Activated CD4-positive, alpha-beta T cell treated with anti-CD3 and anti-CD28 coated beads for 1 hour (primary cell): ENCODE measurements at places on chromosomes 7 and 10.

DNA sequence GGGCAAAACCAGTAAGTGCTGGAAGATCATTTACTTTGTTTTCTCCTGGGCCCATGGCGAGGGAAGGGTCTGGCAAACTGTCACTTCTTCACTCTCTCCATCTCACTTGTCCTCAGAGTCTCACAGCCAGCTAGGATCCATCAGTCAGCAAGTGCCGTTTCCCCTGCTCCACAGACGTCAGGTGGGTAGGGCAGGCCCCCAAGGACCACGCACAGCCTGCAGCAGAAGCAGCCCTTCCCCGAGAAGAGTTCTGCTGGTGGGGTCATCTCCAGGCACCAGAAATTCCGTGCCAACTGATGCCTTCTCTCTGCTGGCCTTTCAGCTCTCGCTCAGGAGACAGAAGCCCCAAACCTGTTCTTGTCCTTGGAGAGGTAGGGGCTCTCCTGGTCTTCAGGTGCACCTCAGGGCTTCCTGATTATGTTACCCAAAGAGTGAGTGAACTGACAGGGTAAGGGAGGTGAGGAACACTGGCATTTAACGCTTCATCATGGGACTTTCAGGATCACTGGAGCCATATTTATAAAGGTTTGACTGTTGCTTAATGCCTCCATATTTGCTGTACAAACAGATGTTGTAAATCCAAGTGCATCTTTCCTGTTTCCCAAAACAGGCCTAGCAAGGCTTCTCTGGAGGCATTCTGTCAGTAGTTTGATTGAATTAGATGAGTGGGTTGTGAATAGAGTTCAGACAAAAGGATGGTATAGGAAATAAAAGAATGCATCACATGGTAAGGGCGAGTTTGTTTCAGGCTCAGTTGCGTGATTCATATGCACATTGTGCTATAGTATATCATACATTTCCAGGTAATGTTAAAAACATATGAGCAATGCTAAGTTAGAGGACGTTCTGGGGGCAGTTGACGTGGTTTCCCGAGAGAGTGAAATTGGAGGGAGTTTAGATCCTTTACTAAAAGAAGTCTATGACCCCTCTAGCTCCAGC lies 13.7 kb upstream of the TSPAN15 start:
- DNase-seq = no peak

DNA sequence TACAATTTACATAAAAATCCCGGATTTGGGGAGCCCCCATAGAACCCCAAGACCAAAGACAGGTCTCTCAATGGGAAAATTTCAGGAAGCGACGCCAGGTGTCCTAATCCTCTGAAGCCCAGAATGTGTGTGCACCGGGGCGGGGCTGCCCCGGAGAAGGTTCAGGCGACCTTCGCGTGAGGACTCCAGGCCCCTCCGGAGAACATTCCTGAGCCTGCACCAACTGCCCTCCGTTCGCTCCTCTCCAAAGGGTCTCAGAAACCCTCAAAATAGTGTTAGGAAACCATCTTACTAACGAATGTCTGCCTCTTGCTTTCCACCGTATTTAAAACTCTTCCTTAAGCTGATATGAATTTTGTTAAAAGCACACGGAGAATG lies 78.5 kb upstream of the INSIG1 start:
- DNase-seq = no peak

GRCh38 chr7:33062023-33062781 lies at the start of gene NT5C3A:
Gene NT5C3A (minus strand): TSS chr7:33062776. CDS start chr7:33062705, 71 bp downstream.
- peak; percentile 9 for DNase-seq

DNA sequence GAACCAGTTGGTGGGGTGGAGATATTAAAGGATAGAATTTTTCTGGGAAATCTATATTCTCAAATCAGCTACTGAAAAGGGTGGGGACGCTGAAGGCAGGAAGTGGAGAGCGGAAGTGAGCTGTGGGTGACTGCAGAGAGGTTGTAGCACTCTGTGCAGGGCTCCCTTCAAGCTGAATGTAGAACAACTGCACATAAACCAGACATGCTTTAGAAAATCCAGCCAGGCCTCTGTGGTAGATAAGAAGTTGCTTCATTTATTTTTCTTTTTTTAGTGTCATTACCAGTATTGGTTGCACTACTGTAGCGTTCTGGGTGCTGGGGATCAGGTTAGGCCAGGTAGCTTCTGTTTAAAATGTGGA lies 127.8 kb downstream of the CELF2 start:
- peak; percentile 46 for DNase-seq

DNA sequence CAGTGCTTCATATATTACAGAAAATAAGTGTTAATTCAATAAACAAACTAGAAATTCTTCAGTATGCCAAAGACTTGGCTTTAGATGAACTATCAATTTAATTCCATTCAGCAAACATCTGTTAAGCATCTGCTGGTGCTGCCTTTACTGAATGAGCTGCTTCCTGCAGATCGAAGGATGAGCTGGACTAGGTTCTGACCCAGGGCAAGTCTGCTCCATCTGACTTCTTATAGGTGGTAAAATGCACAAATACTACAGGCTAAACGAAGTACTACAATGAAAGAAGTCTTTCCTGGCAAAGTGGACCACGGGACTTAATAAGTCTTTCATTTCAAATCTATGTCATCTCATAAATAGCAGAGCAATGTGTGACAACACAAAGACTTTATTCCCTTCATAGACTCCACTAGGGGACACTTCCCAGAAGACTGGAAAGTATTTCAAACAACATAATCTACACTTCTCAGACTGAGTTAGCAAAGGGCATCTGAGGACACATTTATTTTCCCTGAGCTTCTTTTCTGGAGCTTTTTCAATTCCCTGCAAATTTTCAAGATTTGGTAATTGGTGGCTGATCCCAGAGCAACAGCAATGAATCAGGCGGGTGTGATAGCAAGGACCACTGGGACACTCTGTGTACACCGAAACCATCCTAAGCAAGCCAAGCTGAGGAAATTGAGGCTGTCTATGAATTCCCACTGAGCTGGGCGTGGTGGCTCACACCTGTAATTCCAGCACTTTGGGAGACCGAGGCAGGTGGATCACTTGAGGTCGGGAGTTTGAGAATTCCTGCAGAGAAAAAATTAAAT lies 108.9 kb upstream of the FRMD4A start:
- DNase-seq = no peak

DNA sequence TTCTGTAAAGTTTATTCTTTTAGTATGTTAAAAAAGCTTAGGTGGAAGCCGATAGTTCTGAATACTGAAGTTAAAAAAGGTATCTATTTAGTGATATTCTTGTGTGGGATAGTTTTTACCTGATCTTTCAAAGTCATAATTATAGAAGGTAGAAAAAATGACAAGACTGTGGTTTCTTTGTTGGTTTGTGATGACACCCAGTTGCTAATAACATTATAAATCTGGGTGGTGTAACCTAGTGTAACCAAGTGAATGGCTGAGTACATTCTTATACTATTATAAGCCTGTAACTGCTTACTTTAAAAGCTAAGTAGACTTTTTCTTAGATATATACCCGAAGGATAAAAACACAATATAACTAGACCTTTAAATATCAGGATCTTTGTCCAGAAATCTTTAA lies 2.3 kb downstream of the CDK13 start:
- no peak for DNase-seq

DNA sequence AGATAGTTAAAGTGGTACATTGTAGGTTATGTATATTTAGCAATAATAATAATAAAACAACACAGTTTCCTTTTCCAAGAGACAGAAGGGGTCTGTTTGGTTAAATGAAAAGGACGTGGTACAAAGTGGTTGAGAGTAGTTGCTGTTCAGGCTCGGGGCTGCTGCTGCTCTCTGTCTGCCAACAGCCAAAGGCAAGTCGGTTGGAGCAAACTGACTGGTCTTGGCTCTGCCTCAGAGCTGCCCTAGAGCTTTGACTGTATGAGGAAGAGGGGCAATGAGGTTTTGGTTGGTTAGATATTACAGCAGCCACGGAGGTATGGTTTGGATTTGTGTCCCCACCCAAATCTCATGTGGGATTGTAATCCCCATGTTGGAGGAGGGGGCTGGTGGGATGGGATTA lies 95.3 kb downstream of the CACNB2 start:
- DNase-seq = no peak
